Fibroblast of lung (primary cell): ENCODE measurements at places on chromosomes 2 and 18.
A peak's percentile ranks its signal among the peaks of the same experiment; 100 is the strongest.

GRCh38 chr2:6782517-6783237 is 83.0 kb downstream of the CMPK2 start:
- no peak for DNase-seq

- no peak for DNase-seq
Measured at GRCh38 chr2:204197336-204198005, 260.9 kb downstream of the ICOS start.

GRCh38 chr2:159902722-159903121 is 104.7 kb upstream of the CD302 start:
- DNase-seq: no peak

- peak; percentile 81 for DNase-seq
Measured at GRCh38 chr2:236343400-236344161, 79.4 kb upstream of the ASB18 start.

GRCh38 chr2:18473241-18474181 is 86.9 kb downstream of the RDH14 start:
- DNase-seq: peak; percentile 80

GRCh38 chr2:213016166-213016983 is 135.0 kb downstream of the IKZF2 start:
- no peak for DNase-seq

- DNase-seq: no peak
Measured at GRCh38 chr2:138210487-138210886, 246.2 kb downstream of the HNMT start.
